Stimulated activated CD4-positive, alpha-beta T cell treated with anti-CD3 and anti-CD28 coated beads, Interleukin-15, amount 100 ng/mL, for 1 hour (primary cell): ENCODE measurements at places on chromosomes 3 and 15.

DNA sequence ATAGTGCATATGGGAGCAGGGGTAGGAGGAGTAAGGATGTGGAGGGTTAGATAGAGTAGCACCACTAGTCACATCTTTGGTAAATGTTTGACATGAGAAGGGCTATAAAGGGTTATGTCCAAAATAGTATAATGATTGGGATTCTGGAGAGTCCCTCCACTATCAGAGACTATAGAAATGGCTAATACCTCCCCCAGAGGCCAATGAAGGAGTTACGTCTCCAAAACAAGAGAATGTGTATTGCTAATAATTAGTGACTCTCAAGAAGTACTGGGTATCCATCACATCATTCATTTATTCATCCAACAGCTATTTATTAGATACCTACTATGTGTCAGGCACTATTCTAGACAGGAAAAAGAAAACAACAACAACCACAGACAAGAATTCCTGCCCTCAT is 203.7 kb upstream of the UMPS start:
- DNase-seq = no peak

DNA sequence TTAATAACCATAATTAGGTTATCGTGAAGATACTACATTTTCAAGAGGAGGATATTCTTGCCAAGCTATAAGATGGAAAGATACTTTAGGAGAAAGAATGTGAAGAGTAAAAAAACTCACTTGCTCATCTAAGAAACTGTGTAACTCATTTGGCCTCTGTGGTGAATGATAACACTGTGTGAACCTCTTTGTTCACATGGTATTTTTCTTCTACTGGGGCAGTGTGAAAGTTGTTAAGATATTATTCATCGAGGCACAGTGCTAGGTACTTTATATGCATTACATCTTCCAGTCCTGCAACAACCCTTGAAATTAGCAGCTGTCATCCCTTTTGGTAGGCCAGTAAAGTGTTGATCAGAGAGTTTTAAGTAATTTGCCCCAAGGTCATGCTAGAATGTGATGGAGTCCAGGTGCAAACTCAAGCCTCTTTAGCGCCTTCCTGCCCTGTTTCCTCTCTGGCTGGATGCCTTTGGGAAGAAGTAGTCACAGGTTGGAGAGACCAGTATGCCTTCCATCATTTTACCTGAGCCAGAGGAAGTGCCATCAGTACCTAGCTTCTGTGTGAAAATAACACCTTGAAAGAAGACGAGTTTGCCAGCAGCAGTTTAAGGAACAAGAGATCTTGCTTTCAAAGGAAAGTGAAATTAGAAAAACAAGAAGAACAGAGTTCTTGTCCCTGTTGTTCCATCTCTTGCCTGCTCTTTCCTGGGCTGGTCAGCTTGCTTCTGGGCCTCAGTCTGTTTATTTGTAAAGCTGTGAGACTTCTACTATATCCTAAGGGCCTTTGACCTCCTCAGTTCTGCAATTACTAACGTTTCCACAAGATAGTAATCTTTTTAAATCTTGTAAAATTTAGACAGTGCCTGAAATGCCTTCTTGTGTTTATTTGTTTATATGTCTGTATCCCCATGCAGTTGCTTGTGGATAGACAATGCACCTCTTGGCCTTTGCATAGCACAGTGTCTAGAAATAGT is 179.3 kb downstream of the FNDC3B start:
- DNase-seq = no peak

- DNase-seq = no peak
These were observed 4.1 kb downstream of the CEMIP start for GRCh38 chr15:80783260-80783659.

DNA sequence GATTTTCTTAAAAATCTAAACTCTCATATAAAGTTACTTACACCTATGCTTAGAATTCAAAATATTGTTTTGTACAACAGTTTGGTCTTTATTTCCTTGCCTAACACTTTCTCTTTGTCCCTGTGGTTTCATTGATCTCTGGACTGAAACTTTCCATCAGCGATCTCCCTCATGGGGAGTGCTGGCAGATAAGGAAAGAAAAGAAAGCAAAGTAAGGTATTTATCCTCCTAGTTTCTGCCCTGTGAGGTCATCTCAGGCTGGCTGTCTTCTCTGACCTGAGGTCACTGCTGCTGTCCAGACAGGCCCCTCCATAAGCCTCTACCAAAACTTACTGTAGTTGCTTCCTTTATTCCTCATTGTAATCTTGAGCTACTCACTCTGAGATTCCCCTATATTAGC is 57.9 kb upstream of the EPHA6 start:
- DNase-seq = no peak

DNA sequence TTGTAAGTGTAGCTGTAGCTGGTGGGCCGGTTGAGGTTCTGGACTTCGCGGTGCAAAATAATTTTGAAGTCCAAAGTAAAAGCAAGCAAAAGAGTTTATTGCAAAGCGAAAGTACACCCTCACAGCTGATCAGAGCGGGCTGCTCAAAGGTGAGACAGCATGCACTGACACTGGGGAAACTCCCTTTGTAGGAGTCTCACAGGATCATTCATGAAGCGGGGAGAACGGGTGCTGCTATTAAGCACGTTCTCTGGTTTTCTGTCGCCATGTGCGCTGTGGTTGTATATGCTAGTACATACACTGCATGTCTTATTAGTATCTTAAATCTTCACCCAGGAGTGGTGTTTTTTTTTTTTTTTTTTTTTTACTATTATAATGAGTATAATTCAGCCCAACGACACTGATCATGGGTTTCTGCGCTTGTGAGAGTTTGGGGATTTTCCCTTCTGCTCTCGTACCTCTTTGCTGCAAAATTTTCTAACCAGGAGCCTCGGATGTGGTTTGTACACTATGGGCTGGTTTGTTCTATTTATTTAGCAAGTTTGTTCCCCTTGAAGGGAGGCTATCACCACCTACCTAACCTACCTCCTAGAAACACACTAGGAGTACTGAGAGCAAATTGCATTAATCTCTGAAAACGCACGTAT is 1.4 kb upstream of the AP4E1 start:
- peak; percentile 50 for DNase-seq

DNA sequence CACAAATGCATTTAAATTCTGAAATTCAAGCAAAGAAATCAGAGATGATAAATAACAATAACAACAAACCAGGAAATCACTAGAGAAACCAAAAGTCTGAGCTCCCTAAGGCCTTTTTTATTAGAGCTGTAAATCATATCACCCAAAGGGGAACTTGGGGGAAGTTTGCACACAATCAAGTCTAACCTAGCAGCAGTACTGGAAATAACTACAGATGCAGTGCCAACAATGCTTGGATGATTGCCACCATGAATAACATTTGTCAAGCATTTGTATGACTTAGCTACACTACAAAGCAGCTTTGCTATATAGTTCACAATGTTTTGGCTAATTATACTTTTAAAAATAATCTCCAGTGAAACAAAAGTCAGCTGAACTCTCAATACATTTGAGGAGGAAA is 27.8 kb downstream of the SHQ1 start:
- DNase-seq = no peak

DNA sequence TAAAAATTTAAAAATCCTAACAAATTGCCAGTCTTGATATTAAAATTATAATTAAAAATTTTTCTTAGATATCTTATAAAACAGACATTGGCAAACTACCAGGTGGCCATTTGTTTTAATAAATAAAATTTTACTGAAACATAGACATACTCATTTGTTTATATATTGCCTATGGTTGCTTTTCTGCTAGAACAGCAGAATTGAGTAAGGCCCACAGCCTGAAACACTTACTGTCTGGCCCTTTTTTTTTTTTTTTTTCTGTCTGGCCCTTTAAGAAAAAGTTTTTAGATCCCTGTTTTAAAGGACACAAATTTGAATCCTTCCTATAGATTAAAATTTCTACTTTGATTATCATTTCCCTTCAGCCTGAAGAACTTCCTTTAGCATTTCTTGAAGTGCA is 60.5 kb upstream of the CTDSPL2 start:
- no peak for DNase-seq

GRCh38 chr15:96334017-96334704 is 3.7 kb downstream of the NR2F2 start:
- DNase-seq = no peak

DNA sequence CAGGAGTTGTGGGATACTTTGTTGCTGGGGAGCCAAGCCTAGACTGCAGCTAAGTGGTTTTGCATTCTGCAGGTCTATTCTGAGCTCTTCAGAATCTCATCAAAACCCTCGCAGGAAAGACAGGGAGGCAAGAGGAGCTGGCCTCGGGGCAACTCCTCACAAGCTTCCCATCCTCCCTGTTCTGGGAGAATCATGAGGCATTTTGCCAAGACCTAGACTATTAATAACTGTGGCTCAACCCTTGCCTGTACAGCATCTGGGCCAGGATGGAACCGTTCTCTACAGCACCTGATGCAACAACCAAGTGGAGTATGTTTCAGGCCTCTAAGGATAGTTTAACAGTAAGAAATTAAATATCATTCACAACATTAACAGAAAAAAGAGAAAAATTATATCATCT is 20.2 kb upstream of the SLC6A20 start:
- no peak for DNase-seq

- no peak for DNase-seq
These were observed 183.8 kb upstream of the THRB start for GRCh38 chr3:24678421-24678865.

DNA sequence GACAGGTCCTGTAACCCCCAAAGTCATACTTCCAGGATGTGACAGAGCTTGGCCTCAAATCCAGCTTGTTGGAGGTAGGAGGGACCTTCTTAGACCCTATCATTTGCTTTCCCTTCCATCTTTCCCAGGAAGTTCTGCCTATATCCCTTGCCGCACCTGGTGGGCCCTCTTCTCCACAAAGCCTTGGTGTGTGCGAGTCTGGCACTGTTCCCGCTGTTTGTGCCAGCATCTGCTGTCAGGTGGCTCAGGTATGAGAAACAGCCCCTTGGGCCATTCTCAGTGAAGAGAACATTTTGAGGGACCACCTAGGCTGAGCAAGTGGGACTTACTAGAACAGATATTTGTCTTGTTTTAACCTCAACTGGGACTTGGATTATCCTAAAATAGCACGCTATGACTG is 1.3 kb downstream of the IL17RE start:
- no peak for DNase-seq

GRCh38 chr3:142929109-142929508 is 34.4 kb downstream of the PAQR9 start:
- DNase-seq = no peak

DNA sequence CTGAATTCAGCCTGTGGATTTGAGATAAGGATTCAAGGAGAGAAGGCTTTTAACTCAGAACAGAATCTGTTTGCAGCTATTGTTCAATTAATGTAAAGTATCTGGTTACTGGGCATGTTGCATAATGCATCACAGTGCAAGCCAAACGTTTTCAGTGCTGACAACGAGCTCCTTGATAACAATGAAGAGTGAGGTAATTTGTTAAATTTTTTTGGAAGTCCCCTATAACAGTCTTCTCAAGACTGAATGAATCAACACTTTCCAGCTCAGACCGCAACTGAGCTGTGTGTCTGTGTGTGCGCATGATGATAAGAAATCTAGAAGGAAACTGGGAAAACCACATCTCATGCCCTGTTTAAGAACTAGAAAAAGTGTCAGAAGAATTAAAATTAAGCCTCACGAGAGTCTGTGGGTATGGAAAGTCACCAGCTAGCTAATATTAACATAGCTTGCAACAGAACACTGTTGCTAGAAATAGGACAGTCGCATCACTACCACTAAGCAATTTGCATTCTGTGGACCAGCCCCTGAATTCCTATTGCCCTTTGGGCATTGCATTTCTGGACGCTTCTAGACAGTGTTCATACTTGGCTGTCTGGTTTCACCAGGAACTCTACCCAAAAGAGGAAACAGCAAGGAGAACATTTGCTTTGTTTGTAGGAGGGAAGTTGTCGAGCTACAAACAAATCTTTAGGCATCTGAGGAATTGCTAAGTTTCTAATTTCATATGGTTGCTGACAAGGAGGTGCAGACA is 43.7 kb upstream of the ATP2C1 start:
- DNase-seq = peak; percentile 14

DNA sequence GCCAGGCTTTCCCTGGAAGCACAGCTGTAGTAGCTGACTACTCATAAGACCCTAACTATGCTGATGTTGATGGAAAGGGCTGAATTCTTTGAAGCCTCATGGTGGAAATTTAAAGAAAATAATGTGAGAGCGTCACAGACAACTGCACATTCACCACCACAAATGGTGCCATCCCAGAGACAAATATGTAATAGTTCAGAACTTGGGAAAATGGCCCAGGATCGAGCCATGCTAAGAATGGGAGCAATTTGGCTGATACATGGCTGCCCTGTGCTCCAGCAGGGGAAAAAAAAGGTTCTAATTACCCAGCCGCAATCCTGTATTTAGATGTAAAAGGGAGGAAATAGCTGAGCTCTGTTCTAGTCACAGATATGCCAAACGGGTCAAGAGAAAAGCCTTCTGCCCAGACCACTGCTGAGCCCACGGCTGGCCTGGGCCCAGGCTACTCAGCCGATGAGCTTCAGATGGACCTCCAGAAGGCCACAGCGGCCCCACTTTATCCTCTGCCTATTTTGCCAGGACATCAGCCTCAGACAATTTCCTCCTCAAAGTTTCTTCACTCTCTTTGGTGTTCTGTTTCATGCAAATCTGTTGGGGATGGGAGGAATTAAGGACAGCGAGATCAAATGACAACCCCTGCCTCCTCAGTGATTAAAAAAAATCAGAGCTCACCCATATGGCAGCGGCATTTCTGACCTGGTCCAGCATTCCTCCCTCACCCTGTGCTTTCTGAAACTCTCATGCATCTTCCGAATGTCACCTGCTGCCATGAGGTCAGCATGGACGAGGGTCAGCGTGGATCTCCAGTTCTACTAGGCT is 54.5 kb upstream of the MEX3B start:
- no peak for DNase-seq

- no peak for DNase-seq
These were observed 392.7 kb downstream of the EFHB start for GRCh38 chr3:19541284-19541683.

GRCh38 chr3:134911586-134912548 is 116.8 kb downstream of the EPHB1 start:
- no peak for DNase-seq

- DNase-seq = no peak
These were observed 120.1 kb upstream of the NMNAT3 start for GRCh38 chr3:139797724-139798343.

DNA sequence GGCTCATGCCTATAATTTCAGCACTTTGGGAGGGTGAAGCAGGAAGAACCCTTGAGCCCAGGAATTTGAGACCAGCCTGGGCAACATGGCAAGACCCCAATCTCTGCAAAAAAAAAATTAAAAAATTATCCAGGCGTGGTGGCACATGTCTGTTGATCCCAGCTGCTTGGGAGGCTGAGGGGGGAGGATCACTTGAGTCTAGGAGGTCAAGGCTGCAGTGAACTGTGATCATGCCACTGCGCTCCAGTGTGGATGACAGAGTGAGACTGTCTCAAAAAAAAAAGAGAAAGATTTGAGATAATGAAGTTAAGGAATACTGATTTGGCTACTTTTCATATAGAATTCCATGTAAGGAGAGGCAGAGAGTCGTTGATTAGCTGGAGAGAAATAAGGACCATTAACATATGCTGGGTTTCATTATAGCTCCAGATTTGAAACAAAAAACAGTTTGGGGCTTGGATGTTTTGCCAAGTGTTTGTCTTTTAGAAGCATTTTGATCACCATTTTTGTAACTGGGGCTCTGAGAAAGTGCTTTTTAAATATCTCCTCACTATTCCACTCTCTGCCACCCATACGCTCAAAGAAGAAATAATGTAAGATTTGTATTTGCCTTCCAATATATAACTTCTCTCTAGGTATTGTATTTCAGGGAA is 214.2 kb downstream of the FEZF2 start:
- no peak for DNase-seq
